T-cell (primary cell): ENCODE measurements at places on chromosomes 4 and X.

- no peak for DNase-seq
- no peaks in the 10 kb centered on the region for H3K27me3 ChIP-seq
- H3K36me3 ChIP-seq, result no peaks in the 10 kb centered on the region
- no peak overlapping the region for H3K27ac ChIP-seq
- H3K4me3 ChIP-seq, result no peak overlapping the region
Measured at GRCh38 chr4:90306810-90307209, 179.6 kb downstream of the CCSER1 start.

DNA sequence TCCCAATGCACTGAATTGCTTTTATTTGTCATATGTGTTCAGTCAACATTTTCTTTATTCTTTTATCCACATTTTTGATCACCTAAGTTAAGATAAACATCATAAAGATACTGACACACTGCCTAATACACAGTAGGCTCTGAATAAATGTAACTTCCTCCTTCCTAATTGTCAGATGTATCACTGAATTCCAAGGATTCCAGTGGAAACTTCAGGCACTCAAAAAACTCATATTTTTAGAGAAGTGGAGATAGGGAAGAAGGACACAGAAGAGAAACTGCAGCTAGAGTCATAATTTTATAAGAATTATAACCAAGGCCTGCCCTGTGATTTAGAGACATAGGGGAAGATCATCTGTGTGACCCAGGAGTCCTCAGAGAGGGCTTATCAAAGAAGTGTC is 753.3 kb downstream of the ADGRL3 start:
- no peaks in the 10 kb centered on the region for H3K36me3 ChIP-seq
- no peaks in the 10 kb centered on the region for H3K4me1 ChIP-seq
- no peak for DNase-seq
- H3K27me3 ChIP-seq, result no peaks in the 10 kb centered on the region

GRCh38 chrX:118566359-118566758 is 70.7 kb downstream of the DOCK11 start:
- no peak for DNase-seq
- H3K27me3 ChIP-seq, result no peaks in the 10 kb centered on the region
- no peaks in the 10 kb centered on the region for H3K4me1 ChIP-seq
- peaks cover 58% of the 10 kb centered on the region for H3K36me3 ChIP-seq
- no peak overlapping the region for H3K4me3 ChIP-seq

DNA sequence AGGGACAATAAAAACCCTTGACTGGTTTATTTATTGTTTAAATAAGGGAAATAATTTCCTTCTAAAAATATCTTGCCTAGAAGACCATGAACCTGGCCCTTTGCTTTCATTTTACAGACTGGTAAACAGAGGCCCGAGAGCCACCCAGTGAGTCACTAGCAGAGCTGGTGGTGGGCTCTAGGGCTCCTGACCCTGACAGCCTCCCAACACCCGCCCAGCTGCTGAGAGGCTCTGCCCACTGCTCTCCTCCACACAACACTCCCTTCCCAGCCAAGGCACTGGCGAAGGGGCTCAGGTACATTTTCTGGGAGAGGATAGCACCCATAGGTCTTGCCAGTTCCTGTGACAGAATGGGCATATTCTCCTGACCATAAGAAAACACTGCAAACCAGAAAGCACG is 18.1 kb upstream of the PPEF2 start:
- no peak for DNase-seq
- H3K27me3 ChIP-seq, result no peaks in the 10 kb centered on the region
- peaks cover 6% of the 10 kb centered on the region for H3K36me3 ChIP-seq
- no peak overlapping the region for H3K4me3 ChIP-seq
- no peaks in the 10 kb centered on the region for H3K4me1 ChIP-seq

- H3K27me3 ChIP-seq, result no peaks in the 10 kb centered on the region
- H3K4me1 ChIP-seq, result no peaks in the 10 kb centered on the region
- no peak overlapping the region for H3K27ac ChIP-seq
Measured at GRCh38 chrX:21610168-21610567, 48.0 kb downstream of the KLHL34 start.

- H3K4me1 ChIP-seq, result peaks cover 5% of the 10 kb centered on the region
- H3K4me3 ChIP-seq, result no peak overlapping the region
- no peak overlapping the region for H3K27ac ChIP-seq
- H3K27me3 ChIP-seq, result no peaks in the 10 kb centered on the region
- H3K36me3 ChIP-seq, result no peaks in the 10 kb centered on the region
- no peak for DNase-seq
Measured at GRCh38 chrX:131821945-131822622, 201.0 kb upstream of the STK26 start.

GRCh38 chrX:154308108-154308946 is 12.7 kb downstream of the TKTL1 start:
- no peak overlapping the region for H3K27ac ChIP-seq
- H3K27me3 ChIP-seq, result no peaks in the 10 kb centered on the region
- no peak overlapping the region for H3K4me3 ChIP-seq
- H3K36me3 ChIP-seq, result no peaks in the 10 kb centered on the region
- peaks cover 43% of the 10 kb centered on the region for H3K4me1 ChIP-seq
- DNase-seq, result peak; percentile 77

- DNase-seq, result no peak
- H3K27me3 ChIP-seq, result no peaks in the 10 kb centered on the region
- no peaks in the 10 kb centered on the region for H3K4me1 ChIP-seq
- no peaks in the 10 kb centered on the region for H3K36me3 ChIP-seq
Measured at GRCh38 chr4:159902648-159903047, 799.8 kb downstream of the RAPGEF2 start.

DNA sequence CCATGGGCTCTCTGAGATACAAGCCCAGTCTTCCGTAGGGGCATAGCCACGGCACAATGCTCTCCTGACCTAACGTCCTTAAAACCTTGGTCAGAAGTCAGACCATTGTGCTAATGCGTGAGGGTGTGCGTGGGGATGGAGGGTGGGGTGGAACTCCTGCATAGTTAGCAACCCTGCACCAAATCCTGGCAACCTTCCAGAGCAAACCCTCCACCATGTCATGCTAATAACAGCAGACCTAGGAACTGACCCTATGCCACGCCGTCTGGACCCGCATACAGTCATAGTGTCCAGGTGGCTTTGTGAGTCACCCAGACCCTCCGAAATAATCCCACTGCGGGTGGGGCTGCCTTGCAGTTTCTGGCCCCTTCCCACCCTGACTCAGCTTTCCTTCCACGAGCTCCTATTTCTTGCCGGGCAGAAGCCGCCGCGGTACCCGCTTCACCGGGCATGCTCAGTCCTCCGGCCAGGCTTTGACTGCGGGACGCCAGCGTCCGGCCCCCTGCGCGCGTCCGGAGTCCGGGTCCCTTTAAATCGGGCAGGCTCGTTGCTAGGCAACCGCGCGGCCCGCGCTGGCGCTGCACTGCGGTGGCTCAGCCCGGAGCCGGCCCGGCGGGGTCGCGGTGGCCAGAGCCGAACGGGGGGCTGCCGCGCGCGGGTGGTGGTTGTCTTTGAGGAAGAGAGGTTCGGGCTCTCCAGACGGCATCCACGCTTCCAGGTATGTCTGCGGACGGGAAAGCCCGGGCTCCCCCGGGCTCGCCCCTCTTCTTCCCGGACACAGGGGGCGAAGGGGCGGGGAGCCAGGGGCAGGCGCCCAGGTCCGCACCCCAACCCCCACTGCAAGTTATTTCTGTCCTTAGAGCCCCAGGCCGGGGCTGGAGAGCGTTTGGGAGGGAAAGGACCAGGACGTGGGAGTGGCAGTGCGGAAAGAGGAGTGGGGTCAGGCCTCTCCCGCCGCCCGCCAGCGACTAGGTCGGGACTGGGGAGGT is at the start of gene CCDC160:
TSS of gene CCDC160 (plus strand) at position 557 of the 989 bp plus-strand sequence. CDS start 7,619 bp downstream, outside the sequence.
- no peak within 1 kb of the TSS for H3K4me3 ChIP-seq
- no peaks in the 10 kb centered on the region for H3K36me3 ChIP-seq
- no peaks in the 10 kb centered on the region for H3K4me1 ChIP-seq
- peaks cover 18% of the 10 kb centered on the region for H3K27me3 ChIP-seq

DNA sequence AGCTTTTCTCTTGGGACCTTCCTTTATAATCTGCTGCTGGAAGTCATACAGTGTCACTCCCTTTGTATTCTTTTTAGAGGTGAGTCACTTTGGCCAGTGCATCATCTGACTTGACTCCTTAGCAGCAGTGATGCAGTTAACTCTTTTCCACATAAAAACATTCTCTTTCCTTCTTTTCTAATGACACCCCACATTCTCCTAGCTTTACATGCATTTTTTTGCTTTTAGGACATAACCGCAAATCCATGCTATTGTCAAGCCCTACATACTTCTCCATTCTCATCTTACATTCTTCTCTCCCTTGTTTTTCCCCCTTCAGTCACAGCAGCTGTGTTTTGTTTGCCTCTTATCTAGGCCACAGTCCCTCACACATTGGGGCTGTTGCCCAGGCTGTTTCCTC is 55.1 kb downstream of the ZNF330 start:
- H3K27me3 ChIP-seq, result no peaks in the 10 kb centered on the region
- no peaks in the 10 kb centered on the region for H3K36me3 ChIP-seq
- no peaks in the 10 kb centered on the region for H3K4me1 ChIP-seq

GRCh38 chrX:68261060-68261672 is 172.1 kb downstream of the OPHN1 start:
- DNase-seq, result no peak
- no peaks in the 10 kb centered on the region for H3K4me1 ChIP-seq
- H3K27me3 ChIP-seq, result no peaks in the 10 kb centered on the region
- no peak overlapping the region for H3K27ac ChIP-seq

- no peaks in the 10 kb centered on the region for H3K36me3 ChIP-seq
- no peak overlapping the region for H3K27ac ChIP-seq
- peaks cover 13% of the 10 kb centered on the region for H3K27me3 ChIP-seq
- H3K4me1 ChIP-seq, result peaks cover 10% of the 10 kb centered on the region
- H3K4me3 ChIP-seq, result no peak overlapping the region
Measured at GRCh38 chr4:165877286-165877685, 4.2 kb downstream of the TLL1 start.

DNA sequence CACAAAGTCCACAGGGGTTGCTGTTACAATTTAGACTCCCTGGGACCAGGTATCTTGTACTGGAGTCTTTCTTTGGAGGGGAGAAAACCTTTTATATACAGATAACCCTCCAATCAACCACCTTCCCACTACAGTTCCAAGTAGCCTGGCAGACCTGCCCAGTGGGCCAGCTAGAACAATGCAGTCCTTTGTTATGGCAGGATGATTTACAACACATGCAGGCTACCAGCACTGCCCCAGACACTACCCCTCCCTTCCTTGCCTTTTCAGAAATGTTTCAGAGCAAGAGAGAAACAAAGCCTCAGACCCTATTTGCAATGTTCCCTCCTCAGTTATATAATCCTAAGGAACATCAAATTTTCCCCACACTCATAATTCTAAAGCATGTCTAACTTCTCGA is 11.1 kb downstream of the RASL11B start:
- H3K27me3 ChIP-seq, result no peaks in the 10 kb centered on the region
- peaks cover 9% of the 10 kb centered on the region for H3K4me1 ChIP-seq
- no peak overlapping the region for H3K27ac ChIP-seq
- peaks cover 2% of the 10 kb centered on the region for H3K36me3 ChIP-seq
- DNase-seq, result no peak

- H3K4me1 ChIP-seq, result no peaks in the 10 kb centered on the region
- H3K27ac ChIP-seq, result no peak overlapping the region
- no peaks in the 10 kb centered on the region for H3K27me3 ChIP-seq
- DNase-seq, result no peak
- H3K4me3 ChIP-seq, result no peak overlapping the region
Measured at GRCh38 chrX:14363728-14364127, 165.6 kb upstream of the GLRA2 start.

DNA sequence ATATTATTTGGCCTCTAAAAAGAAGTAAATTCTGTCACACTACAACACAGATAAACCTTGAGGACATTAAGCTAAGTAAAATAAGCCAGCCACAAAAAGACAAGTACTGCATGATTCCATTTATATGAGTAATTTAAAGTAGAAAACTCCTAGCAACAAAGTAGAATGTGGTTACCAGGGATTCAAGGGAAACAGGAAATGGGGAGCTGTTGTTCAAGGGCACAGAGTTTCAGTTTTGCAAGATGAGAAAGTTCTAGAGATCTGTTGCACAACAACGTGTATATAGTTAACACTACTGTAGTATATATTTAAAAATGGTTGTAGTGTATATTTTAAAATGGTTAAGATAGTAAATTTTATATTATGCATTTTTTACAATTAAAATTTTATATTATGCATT is 25.4 kb downstream of the SEC31A start:
- H3K27ac ChIP-seq, result peak overlapping the region; percentile 28
- no peaks in the 10 kb centered on the region for H3K27me3 ChIP-seq
- H3K4me1 ChIP-seq, result peaks cover 15% of the 10 kb centered on the region
- no peak for DNase-seq

- H3K4me3 ChIP-seq, result no peak overlapping the region
- no peaks in the 10 kb centered on the region for H3K4me1 ChIP-seq
- H3K27me3 ChIP-seq, result peaks cover 14% of the 10 kb centered on the region
- H3K36me3 ChIP-seq, result no peaks in the 10 kb centered on the region
- no peak overlapping the region for H3K27ac ChIP-seq
Measured at GRCh38 chr4:4890574-4891255, 31.2 kb downstream of the MSX1 start.

GRCh38 chr4:22498866-22499265 is 17.0 kb downstream of the ADGRA3 start:
- H3K4me3 ChIP-seq, result no peak overlapping the region
- H3K27ac ChIP-seq, result no peak overlapping the region
- no peaks in the 10 kb centered on the region for H3K4me1 ChIP-seq

- H3K36me3 ChIP-seq, result no peaks in the 10 kb centered on the region
- peaks cover 3% of the 10 kb centered on the region for H3K27me3 ChIP-seq
- no peak overlapping the region for H3K4me3 ChIP-seq
- H3K4me1 ChIP-seq, result no peaks in the 10 kb centered on the region
- no peak overlapping the region for H3K27ac ChIP-seq
Measured at GRCh38 chr4:5572114-5572513, 136.2 kb downstream of the EVC2 start.

DNA sequence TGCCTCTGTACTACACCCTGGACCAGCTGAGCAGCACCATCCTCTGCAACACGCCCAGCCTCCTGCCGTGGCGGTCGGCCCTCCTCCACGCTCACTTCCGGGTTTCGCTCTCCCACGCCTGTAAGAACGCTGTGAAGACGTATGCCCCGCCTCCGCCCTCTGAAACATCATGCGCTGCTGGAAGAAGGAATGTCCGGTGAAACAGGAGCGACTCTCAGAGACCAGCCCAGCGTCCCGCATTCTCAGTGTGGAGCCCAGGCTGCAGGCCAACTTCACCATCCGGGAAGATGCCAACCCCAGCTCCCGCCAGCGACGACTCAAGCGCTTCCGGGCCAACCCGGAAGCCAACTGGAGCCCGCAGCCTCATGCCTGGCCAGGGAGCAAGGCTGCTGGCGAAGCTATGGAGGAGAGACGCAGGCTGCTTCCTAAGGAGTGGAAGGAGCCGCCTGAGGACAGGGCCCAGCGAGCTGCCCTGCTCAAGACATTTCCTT is 186.1 kb upstream of the SLITRK2 start:
- no peaks in the 10 kb centered on the region for H3K4me1 ChIP-seq
- H3K36me3 ChIP-seq, result no peaks in the 10 kb centered on the region
- DNase-seq, result no peak
- H3K27me3 ChIP-seq, result no peaks in the 10 kb centered on the region
- no peak overlapping the region for H3K27ac ChIP-seq

DNA sequence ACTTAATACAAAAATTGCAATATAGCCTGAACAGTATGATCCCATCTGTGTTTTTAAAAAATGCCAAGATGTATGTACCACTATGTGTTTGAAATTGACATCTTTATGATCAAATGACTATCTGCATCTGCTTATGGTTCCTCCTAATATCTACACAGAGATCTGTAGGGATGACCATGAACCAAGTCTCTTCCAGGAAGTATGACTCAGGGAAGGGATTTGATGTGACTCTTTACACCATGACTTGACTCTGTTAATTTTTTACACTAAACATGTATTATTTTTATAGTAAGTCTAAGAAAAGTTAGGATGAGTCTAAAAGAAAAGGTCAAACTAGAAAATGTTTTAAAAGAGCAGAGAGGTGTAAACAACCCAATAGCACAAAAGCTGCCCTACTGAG is 164.0 kb downstream of the SH3KBP1 start:
- H3K36me3 ChIP-seq, result no peaks in the 10 kb centered on the region
- H3K27me3 ChIP-seq, result no peaks in the 10 kb centered on the region
- no peak overlapping the region for H3K27ac ChIP-seq
- DNase-seq, result no peak
